Urothelium cell line (cell line): ENCODE measurements at places on chromosomes 6 and 20.
A peak's percentile ranks its signal among the peaks of the same experiment; 100 is the strongest.

- no peak for DNase-seq
Observed at GRCh38 chr6:72133324-72133723, 247.0 kb downstream of the RIMS1 start.

GRCh38 chr20:43736588-43737158, 9.9 kb upstream of the GTSF1L start:
- no peak for DNase-seq

DNA sequence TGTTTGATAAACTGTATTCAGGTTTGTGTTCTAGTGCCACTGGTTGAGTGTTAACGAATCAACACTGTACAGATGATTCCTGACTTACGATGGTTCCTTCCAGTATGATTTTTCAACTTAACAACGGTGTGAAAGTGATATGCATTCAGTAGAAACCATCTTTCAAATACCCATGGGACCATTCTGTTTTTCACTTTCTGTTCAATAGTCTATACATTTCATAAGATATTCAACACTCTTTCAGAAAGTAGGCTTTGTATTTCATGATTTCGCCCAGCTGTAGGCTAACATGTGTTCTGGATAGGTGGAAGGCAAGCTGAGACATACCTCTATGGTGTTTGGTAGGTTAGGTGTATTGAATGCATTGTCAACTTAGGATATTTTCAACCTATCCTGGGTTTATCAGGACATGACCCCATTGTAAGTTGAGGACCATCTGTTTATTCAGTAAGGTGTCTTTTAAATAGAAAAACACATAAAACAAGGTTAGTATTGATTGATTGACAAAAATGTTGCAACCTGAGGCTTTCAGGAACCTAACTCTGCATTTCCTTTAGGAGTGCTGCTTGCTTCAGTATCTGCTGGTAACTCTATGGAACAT, 32.3 kb downstream of the SYNJ2 start:
- no peak for DNase-seq

DNA sequence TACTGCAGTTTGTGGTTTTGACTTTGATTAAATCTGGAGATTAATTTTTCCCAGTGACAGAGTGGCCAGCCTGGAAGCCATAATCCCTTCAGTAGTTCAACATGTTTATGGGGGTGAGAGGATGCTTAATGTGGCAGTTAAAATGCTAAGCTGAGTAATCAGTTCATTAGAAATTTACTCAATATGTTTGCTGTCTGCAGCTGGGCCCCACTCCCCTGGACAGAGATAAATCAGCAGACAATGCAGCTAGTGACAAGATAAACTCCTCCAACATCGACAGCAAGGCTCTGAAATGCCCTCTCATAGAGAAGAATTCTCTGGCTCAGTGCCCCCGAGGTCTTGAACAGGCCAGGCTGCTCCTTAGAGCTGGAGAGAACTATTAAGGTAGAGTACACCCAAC, 101.9 kb downstream of the LRFN2 start:
- no peak for DNase-seq

- DNase-seq: no peak
Observed at GRCh38 chr20:56342783-56343182, 16.0 kb upstream of the FAM210B start.

GRCh38 chr20:35719717-35720116, 20.5 kb downstream of the ROMO1 start:
- no peak for DNase-seq

GRCh38 chr6:15344831-15345230, 99.0 kb downstream of the JARID2 start:
- DNase-seq: no peak

DNA sequence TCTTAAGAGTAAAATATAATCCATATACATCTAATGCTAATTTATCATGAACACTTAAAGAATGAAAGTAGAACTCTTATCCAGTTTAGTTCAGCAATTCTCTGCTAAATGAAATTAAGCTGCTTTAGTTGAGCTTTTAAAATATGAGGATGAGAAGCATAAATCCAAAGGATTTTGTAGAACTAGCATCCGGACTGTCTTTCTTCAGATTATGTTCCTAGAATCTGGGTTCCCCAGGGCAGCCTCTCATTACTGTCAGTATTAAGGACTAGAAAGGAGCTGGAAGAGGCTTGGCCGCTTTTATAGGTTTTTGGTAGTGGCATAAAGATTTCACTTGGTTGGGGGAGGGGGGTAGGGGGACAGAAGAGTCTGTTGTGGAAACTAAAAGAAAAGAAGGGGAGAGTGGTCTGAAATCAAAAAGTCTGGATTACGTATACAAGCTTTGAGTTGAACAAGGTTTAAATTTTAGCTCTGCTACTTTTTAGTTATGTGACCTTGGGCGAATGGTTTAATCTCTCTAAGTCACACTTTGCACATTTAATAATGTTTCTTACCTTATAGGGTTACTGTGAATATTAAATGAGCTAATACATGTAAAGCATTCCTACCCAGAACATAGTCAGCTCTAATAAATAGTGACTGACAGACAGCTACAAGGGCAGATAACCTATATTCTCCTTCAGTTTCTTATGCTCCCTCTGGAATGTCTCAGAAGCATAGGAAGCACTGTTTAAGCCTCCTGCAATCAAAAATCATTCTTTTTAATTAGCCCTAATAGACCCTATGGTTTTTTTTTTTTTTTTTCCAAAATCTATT, 3.7 kb downstream of the SGK1 start:
- DNase-seq: no peak

DNA sequence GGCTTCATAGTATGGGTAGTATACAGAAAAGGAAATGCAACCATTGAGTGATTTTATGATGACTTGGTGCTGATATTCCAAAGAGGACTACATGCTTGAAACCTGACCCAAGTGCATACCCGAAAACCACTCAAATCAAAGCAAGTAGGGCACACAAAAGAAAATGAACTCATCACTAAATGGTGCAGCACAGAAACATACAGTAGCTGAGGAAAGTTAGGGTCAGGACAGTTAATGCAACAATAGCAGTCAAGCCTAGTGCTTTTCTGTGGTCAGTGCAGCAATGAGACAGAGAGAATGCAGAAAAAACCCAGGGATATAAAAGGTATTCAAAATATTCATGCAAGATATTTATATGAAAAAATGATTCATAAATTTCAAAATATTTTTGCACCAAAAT, 711.1 kb downstream of the EPHA7 start:
- DNase-seq: no peak

- peak; percentile 17 for DNase-seq
Observed at GRCh38 chr20:9889270-9889981, 50.5 kb upstream of the PAK5 start.

DNA sequence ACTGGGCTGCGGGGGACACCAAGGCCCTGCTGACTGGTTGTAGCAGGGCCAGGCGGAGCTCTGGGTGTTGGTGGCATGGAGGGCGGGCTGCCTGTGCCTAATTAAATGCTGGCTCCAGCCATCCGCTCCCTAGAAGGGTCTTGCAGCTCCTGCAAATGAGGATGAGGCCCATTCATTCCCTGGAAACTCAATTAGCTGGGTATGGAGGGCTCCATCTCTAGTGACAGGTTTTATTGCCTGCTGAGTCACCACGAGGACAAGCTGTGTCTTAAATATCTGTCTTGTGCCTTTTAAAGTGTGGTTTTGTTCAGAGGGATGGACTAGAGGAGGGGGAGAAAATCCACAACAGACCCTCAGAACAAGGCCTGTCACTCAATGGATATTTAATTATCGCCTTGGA, 60.9 kb downstream of the SULF2 start:
- DNase-seq: no peak

DNA sequence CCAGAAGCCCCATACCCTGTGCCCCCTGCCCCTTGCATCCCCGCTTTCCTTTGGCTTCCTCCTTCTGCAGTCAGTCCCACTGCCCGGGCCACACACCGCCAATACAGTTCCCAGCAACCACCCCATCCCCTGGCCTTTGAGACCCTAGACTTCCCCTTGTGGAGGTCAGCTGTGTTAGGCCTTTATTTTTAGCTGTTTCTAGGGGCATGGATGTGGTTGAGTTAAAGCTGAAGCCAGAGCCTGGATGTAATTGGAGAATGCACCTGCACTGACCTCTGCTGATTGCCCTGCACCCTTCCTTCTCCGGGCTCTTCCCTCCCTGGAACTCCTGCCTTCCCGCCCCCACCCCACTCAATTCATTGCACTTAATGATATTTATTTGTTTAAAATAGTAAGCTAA, 33.9 kb downstream of the LYRM2 start:
- DNase-seq: no peak
